ENCODE measurements at places on chromosomes 1 and 21.

GRCh38 chr1:221631556-221631955 lies 110.3 kb downstream of the DUSP10 start:
- no peak for DNase-seq

- no peak for DNase-seq
Observed at GRCh38 chr21:43194303-43195120, 25.7 kb downstream of the CRYAA start.

GRCh38 chr1:56576880-56577405 lies 2.4 kb downstream of the PLPP3 start:
- DNase-seq: no peak

GRCh38 chr1:115400426-115400825 lies 62.4 kb upstream of the NGF start:
- no peak for DNase-seq

DNA sequence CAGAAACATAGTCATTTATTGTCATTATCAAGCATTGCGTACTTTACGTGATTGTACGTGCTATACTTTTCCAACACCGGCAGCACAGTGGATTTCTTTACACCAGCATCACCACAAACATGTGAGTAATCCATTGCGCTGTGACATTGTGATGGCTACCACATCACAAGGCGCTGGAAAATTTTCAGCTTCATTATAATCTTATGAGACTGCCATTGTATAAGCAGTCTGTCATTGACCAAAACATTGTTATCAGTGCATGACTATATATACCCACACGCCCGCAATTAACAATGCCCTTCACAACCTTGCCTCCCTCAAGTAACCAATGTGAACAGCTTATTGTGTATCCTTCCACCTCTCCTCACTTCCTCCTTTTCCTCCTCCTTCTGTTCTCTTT lies 137.6 kb downstream of the ZZZ3 start:
- DNase-seq: no peak

- no peak for DNase-seq
Observed at GRCh38 chr1:176552999-176553398, 90.0 kb downstream of the PAPPA2 start.

DNA sequence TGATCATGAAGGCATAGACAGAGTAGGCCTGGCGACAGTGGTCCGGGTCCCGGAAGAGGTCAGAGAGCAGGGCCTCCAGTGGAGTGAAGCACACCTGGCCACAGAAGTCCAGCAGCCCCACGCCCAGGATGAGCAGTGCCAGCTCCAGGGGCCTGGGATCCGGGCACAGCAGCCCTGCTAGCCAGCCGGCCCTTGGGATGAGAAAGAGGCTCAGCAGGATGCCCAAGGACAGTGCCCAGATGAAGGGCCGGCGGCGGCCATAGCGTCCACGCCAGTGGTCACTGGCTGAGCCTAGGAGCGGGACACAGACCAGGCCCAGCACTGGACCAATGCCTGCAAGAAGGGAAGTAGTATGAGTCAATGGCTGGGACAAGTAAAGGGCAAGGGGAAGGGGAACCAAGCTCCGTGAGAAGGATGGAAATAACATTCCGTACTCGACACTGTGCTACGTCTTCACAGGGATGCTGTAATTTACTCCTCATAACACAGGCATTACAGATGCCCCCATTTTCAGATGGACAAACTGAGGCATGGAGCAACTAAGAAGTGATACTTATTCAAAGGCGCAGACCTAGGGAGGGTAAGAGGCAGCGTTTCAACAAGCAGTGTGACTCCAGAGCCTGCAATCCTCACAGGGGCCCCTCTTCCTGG lies 16.9 kb downstream of the SLC45A3 start:
- no peak for DNase-seq
